T-helper 2 cell treated with Interferon-gamma antibody and Interleukin-4, amounts not matched to agents 5 μg/mL and 100 μg/mL, for 36 hours (primary cell): ENCODE measurements at places on chromosomes 3 and 15.

GRCh38 chr15:89363133-89363532, 28.5 kb upstream of the POLG start:
- DNase-seq = no peak

- no peak for DNase-seq
Observed at GRCh38 chr3:119073258-119074001, 38.8 kb upstream of the IGSF11 start.

GRCh38 chr3:145272684-145273083, 888.3 kb downstream of the PLOD2 start:
- DNase-seq = no peak

GRCh38 chr3:49593041-49593440, 38.8 kb downstream of the BSN start:
- DNase-seq = no peak

- no peak for DNase-seq
Observed at GRCh38 chr15:50774450-50774849, 8.9 kb upstream of the SPPL2A start.

DNA sequence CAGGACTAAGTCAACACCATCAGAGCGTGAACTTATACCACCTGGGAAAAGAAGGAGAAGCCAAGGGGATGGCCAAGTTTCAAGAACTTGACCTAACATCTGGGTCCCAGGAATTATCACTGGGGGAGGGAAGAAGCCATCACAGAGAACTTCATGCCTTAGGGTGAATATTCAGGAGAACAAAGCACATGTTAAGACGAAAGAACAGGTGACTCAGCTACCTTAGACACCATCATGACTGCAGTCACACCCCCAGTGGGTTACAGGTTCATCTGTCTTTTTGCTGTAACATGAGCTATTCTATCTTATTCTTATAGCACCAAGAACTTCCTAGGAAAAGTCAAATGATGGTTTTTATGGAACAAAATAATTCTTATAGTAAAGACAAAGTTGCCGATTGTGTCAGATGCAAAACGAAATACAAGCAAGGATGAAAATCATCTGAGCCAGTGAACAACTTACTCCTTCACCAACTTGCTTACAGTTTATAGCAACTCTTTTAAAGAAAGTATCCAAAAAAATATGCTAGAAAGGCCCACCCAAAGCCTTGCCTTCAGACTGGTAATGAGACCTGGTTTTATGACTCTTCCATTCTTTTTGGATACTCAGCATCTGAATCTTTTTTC, 72.0 kb downstream of the TPRA1 start:
- no peak for DNase-seq

DNA sequence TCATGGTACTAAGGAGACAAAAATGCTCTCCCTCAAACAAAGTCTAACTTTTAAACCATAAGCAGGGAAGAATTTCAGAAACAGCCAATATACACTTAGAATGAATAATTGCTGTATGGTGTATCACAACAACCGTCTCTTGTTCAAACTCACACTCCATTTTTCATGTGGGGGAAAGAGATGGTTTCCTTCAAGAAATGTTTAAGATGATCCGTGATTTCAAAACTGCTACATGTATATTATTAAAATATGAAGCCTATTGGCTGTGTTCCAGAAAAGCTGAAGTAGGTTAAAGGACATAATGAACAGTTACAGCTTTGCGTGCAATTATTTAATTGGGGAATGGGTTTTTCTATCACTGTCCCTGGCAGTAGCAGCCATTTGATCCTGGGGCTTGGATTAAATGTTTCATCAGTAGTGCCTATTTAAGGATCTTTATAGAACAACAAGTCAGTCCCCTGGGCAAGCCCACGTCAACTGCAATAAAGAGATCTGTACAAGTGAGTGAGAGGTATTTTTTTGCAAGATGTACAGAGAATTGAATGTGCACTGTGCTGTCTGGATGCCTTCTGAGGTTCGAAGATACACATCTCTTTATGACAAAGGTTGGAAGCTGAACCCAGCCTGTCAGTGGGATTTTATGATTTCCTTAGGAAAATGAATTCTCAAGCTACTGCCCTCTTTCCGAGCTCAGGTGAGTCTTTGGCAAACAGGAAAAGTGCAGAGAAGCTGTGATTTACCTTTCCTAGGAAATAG, 337.2 kb upstream of the RARB start:
- no peak for DNase-seq

GRCh38 chr3:197791892-197792647, 1.0 kb downstream of the LRCH3 start:
- no peak for DNase-seq

DNA sequence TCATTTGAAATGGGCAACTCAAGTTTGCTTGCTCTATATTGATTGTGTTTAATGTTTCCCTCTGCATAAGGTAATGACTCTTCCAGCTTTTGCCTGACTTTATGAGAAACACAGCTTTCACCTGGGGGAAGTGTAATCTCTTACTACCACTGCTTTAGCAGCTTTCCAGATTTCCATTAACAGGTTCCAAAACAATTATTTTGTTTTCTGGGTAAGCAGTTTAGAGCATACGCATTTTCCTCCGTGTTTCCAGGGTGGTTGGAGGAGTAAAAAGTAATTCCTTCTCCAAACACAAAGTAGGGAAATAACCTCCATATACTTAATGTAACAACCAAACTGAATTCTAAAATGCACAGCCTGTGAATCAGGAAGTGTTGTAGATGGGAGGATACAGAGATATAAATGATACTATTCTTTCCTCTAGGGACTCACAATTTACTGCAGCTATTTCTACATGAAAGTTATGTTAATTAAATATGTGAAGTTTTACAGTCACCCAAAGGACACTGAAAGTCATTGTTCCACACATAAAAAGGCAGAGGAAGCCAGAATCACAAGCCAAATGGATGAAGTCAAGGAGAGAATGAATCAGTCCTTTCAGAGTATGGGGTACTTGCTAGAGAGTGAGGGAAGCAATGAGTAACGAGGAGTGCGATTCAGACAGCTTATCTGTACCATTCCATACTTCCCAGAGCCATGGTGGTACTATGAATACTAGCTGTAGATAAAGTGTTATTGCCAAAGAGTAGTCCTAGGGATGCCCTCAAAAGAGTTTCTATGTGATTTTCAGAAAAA, 16.6 kb downstream of the ST3GAL6 start:
- no peak for DNase-seq

GRCh38 chr15:36940636-36941260, 159.6 kb downstream of the MEIS2 start:
- DNase-seq = no peak

DNA sequence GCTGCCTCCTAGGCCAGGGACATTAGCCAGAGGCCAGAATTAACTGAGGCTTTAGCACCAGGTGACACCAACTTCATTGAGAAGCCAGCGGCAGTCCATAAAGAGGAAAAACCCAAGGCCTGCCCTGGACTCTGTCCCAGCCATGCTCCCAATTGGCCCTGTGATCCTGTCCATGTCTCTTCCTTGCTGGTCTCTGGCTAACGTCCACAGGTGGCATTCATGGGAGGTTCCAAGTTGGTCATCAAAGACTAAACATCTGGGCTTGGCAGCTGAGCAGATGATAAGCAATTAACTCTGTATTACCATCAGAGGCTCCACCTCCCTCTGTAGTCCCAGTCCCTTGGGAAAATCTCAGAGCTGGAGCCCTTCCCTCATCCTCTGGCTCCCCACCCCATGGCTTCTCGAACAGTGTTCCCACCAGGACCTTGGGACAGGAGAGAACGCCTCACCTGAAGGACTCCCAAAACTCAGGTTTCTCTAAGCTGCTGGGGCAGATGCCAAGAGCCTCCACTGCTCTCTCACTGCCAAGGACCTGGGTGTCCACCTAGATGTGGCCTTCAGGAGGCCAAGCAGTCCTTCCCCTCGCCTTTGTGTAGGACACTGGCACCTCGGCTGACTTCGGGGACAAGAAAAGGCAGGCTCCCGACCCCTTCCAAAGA, 40.4 kb downstream of the GOLGA6A start:
- no peak for DNase-seq

- peak; percentile 31 for DNase-seq
Observed at GRCh38 chr15:78308422-78309032, 9.1 kb upstream of the SKIC8 start.

DNA sequence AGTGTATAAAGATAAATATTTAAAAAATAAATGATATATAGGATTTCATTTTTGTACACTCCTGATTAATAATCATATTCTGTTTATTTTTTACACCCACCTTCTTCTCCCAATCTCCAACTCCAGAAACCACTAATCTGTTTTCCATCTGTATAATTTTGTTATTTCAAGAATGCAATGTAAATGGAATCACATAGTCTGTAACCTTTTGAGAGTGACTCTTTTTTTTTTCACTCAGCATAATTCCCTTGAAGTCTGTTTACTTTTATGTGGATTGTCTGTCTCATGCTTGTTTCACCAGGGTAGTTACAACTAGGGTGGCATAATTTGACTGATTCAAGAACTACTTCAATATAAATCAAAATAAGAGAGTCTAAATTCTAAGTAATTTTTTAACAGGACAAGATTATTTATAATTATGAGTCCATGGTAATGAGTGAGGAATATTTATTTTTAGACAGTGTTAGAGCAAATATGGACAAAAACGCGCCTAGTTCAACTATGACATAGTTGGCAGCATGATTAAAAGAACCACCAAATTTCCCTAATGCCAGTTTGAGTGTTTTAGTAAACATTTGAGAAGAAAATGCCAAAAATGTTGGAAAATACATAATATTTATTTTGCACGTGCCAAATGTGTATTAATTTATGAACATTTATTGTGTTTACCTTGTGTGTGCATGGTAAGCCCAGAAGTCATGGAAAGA, 19.4 kb upstream of the MFSD1 start:
- no peak for DNase-seq

DNA sequence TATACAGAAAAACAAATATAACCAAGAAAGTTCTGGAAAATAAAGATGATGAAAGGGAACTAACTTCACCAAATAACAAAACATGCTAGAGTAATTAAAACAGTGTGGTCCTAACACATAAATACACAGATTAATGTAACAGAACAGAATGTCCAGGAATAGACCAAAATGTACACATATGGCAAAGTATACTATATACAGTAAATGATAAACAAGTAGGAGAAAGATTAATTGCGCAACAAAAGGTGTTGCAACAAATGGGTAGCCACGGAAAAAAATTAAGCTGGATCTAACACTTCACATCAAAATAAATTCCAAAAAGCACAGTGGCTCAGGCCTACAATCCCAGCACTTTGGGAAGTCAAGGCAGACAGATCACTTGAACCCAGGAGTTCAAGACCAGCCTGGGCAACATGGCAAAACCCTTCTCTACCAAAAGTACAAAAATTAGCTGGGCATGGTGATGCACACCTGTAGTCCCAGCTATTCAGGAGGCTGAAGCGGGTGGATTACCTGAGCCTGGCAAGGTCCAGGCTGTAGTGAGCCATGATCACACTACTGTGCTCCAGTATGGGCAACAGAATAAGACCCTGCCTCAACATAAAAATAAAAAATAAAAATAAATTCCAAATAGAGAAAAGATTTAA, 19.8 kb downstream of the SCAP start:
- DNase-seq = no peak

GRCh38 chr3:148943506-148944205, 47.7 kb upstream of the GYG1 start:
- peak; percentile 21 for DNase-seq

DNA sequence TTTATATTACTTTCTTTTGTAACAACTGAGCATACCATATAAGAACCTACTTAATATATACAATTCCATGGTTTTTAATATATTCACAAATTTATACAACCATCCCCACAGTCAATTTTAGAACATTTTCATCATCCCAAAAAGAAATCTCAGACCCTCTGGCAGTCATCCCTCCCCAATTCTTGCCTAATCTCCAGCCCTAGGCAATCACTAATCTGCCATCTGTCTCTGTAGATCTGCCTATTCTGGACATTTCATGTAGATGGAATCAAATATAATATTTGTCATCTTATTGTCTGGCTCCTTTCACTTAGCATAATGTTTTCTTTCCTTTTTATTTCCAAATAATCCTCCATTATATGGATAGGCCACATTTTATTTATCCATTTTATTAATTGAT, 92.5 kb downstream of the LARS2 start:
- no peak for DNase-seq

DNA sequence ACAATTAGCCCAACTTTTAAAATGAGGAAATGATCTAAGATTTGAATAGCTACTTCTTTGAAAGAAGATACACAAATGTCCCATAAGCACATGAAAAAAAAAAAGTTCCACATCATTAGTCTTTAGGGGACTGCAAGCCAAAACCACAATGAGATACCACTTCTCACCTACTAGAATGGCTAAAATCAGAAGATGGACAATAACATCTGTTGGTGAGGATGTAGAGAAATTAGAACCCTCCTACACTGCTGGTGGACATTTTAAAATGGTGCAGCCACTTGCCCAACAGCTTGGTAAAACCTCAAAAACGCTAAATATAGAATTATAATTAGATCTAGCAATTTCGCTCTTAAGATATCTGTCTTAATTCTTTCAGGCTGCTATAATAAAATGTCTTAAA, 77.1 kb downstream of the MEX3B start:
- no peak for DNase-seq

- DNase-seq = no peak
Observed at GRCh38 chr3:60399861-60400845, 851.1 kb downstream of the FHIT start.

DNA sequence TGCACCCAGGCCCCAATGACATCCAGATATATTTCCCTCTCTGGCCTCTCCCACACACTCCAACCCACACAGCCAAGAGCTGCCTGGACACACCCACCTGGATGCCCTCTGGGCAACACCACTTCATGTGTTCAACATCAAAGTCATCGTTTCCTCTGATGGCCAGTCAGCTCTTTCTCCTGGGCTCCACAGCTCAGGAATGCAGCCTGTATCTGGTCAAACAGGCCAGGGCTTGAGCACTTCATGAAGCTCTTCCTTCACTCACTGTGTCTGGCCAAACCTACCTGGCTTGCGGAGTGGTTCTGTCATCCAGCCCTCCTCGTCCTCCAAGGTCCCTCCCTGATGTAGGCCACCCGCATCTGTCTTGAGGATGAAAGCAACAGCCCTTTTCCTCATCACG, 35.8 kb upstream of the SLC6A11 start:
- no peak for DNase-seq

DNA sequence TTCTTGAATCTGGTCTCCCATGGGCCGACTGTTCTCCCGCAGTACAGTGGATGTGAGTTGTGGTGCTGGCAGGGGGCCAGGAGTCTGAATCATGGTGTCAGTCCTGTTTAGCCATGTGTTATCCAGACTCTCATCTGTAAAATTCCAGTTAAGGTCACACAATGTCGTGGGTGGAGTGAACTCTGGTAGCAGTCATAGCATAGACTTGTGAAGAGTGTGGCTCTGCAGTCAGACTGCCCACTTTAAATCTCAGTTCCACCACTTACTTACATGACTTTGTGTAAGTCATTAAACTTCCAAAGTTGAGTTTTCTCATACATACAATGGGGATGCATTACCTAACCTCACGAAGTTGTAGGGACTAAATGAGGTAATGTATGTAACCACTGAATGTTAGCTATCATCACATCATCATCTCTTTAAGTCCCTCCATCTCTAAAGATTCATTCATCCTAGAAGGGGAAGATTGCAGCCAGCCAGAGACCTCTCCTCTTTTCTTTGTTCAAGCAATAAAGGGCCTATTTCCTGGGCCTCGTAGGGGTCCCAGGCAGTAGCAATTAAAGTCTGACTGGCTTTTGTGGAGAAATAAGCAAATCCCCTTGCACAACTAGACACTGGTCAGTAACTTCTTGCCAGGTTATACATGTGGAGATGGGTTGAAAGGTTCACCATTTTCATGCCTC, 93.9 kb downstream of the PCCB start:
- DNase-seq = no peak
